NCI-H446 (cell line): ENCODE measurements at places on chromosomes 16 and 17.

DNA sequence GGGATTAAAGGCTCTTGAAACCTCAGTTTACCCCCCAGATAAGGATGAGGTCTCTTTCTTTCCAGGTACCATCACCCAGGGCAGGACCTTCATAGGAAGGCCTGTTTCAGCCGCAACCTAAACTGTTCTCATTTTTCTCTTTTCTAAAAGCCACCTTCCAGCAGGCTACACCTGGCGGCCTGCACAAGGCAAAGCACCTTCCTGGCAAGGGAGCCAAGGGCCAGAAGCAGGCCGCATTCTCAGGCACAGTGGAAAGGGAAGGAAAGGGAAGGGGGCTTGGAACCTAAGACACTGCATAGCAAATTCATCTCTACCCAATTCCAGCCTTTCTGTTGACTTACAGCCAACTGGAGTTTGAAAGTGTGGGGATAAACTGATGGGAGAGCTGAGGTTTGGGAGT lies 8.9 kb upstream of the NDEL1 start:
- no peak for DNase-seq

- no peak for DNase-seq
Observed at GRCh38 chr16:87563022-87563421, 39.3 kb upstream of the JPH3 start.

- DNase-seq = no peak
Observed at GRCh38 chr17:74161503-74161875, 42.0 kb upstream of the RPL38 start.

DNA sequence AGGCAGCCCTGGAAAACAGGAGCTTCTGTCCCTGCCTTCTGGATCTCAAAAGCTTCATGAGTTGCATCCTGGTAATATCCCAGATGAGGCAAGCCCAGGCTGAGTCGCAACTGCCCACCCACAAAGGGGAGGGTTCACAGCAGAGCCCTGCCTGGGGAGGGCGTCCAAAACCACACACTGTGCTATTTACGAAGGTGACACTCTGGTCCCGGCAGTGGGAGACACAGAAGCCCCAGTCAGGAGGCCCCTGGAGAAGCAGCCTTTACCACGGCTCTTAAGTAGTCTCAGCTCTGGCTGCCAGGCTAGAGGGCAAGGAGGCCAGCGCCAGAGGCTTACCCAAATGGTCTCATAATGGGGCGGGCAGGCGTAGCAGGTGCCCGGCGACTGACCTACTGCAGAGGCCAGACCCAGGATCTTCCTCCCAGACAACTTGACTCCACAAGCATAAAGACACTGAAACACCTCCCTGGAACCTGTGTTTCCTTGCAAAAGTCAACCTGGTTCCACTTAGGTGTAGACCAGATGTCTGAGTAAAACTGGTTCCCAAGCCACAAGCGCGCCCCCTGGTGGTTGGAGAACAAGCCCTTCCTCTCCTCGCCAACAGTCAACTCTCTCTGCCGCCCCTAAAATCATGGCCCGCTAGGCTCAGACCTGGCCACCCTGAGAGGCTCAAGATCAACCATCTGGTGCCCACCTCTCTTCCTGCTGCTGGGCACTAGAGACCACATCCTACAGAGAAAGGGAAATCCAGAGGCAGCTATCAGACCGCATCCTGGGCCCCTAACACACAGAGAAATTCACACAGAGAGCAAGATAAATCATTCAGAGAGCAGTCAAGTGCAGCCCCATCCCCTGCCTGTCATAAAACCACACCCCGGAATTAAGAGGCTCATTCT lies 5.2 kb downstream of the AXIN2 start:
- DNase-seq = peak; percentile 51

DNA sequence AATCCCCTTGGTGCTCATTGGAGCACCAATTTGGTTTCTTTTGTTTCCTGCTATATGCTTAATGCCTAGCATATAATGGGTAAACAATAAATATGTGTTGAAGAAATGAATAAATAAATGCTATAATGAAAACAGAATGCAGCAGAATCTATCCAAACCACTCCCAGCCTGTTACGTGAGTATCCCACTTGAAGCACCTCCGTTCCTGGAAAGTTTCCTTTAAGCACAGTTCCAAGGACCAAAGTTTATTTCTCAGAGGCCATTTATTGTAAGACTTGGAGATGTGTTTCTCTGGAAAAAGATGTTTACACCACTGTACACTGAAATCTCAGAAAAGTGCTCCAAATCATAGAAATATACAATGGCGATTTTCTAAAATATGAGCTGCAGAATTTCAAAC lies 187.0 kb downstream of the SOX9 start:
- DNase-seq = no peak

DNA sequence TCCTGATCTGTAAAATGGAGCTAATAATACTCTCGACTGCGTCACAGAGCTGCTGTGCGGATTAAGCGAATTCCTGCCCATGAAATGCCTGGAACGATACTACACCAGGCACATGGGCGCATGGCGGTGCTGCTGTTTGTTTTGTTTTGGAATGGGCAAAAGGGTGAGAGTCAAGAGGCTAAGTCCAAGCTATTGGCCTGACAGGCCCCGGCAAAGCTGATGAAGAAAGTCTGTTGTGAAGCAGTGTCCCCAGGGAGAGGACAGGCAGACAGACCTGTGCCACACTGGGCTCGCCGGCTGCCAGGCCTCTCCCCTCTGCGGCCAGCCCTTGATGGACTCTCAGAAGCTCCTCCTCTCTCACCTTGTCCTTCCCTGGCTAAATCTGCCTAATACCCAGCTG lies 31.3 kb upstream of the RASD1 start:
- no peak for DNase-seq

- DNase-seq = no peak
Observed at GRCh38 chr17:46768540-46768870, 50.0 kb downstream of the WNT3 start.

DNA sequence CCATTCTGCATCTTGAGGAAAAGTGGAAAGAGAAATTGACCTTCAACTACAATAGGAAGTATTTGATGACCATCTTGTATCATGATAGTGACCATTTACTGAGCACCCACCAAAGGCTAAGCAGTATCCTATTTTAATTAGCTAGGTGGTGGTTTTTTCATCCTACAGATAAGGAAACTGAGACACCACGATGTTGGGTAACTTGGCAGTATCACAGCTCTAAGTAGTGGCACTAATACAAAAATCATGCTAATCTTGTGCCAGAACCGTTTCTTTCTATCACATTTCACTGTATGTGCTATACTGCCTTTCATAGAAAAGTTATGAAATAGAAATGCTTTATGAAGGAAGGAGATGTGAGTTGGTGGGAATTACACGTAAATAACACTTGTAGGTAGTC lies 2.3 kb downstream of the EVI2B start:
- no peak for DNase-seq

DNA sequence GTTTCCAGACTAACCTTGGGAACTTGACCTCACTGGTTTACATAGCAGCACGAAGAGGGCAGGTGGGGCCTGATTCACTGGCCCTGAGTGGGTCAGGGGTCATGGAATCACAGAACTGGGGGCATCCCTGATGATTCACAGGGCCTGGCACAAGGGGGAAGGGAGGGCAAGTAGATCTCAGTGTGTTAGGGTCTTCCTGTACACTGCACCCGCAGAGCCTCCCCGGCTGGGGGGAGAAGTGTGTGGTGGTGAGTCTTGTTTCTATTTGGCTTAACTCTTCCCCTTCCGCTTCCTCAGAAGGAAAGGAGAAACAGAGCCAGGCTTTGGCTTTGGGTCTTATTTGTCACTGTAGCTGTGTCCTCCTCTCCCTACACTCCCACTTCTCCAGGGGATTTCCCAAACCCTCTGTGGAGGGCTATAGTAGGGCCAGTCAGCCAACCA lies 3.7 kb downstream of the STARD3 start:
- DNase-seq = no peak

GRCh38 chr17:35373984-35374765 lies 754 bp upstream of the SLFN11 start:
- no peak for DNase-seq

DNA sequence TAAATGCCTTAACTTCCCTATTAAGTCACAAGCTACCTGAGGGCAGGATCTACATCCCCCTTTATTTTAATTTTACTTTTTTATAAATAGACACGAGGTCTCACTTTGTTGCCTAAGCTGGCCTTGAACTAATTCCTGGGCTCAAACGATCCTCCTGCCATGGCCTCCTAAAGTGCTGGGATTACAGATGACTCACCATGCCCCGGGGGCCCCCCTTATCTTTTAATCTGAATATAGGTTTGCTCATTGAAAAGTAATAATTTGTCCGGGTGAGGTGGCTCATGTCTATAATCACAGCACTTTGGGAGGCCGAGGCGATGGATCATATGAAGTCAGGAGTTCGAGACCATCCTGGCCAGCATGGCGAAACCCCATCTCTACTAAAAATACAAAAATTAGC lies 14.2 kb downstream of the ETV4 start:
- DNase-seq = no peak

DNA sequence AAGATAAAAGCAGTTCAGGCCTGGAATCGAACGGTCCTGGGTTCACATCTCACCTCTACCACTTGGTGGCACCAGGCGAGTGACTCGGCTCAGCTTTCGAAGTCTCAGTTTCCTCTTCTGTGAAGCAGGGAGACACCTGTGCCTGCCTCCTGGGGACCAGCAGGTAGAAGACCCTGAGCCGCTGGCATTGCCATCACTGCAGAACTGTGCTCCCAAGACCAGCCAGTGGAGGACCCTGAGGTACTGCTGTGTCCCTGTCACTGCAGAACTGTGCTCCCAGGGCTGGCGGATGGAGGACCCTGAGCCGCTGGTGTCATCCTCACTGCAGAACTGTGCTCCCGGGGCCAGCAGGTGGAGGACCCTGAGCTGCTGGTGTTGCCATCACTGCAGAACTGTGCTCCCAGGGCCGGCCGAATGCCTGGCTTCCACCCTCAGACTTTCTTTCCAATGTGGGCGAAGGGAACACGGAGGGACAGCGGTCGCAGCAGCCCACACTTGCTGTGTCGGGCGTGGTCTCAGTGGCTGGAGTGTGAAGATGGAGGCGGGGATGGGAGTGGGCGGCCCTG lies 8.7 kb upstream of the SLC7A5 start:
- no peak for DNase-seq

DNA sequence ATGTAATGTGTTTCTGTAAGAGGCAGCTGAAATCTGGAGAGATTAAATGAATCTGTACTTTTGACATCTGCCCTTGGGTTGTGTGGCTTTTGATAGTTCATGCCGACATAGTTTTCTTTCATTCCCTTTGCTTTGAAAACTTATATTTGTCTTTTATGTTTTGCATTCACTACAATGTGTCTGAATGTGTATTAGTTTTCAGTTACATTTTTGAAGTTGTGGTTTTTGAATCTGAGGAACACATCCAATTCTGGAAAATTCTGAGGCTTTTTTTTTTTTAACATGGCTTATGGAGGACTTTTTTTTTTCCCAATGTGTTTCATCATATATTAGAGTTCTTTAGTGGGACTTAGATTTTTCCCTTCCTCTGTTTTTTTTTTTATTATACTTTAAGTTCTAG lies 683.7 kb upstream of the SOX9 start:
- DNase-seq = no peak

DNA sequence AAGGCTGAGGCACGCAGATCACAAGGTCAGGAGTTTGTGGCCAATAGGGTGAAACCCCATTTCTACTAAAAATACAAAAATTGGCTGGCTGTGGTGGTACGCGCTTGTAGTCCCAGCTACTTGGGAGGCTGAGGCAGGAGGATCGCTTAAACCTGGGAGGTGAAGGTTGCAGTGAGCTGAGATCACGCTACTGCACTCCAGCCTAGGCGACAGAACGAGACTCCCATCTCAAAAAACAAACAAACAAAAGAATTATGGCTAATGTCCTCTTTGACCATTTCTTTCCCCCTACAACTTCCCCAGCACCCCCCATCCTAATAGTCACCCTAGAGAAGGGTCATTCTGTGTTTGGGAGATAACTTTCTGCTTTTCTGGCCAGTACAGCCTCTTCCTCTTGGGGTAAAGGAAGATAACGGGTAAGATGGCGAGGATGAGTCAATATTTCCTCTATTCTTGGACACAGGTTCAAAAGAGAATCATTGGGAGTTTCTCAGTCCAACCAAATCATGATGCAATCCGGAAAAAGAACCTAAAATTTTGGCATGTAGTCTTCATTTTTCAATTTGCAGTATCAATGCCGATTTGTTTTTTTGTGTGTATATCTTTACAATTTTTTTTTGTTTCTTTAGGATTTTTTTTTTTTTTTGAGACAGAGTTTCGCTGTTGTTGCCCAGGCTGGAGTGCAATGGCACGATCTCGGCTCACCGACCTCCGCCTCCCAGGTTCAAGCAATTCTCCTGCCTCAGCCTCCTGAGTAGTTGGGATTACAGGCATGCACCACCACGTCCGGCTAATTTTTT lies 107.6 kb upstream of the MED13 start:
- DNase-seq = no peak

DNA sequence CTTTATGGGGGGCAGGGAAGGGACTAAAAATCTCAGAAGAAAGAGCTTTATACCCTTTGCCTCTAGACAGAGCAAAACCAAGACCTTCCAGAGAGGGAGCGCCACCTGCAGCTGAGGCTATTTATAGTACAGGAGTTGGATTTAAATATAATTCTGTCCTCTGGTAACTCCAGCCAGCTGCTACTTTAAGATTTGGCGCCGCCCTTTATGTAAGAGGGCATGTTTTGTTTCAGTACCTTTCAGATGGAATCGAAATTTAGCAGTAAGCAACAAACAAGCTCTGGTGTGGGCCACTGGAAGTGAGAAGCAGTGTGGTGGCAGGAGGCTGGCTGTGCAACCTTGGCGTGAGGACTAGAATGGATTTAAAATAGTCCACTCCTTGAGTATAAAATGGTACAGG lies 5.2 kb upstream of the GUCY2D start:
- peak; percentile 17 for DNase-seq

DNA sequence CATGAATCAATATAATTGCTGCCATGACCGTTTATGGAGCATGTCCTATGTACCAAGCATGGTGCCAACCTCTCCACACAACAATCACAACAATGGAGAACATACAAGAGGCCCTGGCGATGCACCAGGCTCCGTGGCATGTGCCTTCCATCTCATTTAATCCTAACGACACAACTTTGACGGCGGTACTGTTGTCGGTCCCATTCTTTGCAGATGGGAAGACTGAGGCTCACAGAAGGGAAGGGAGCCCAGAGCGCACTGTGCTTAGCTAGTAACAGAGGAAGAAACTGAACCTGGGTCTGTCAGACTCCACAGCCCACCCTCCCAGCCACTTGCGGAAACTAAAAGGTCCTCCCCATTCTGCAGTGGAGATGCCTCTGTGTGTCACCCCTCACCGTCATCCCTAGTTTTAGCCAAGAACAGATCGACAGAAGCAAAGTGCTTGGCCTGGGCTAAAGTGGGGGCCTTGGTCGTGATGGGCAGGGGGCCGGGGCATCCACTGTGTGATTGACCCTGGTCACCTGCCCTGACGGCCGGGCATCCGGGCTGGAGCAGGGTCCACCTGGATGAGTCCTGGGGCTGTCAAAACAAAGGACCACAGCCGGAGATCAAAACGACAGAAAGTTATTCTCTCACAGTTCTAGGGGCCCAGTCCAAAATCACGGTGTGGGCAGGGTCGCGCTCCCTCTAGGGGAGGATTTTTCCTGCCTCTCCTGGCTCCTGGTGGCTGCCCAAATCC lies 183.9 kb downstream of the C16orf95 start:
- DNase-seq = no peak
